ENCODE measurements at places on chromosomes 7 and 10.

DNA sequence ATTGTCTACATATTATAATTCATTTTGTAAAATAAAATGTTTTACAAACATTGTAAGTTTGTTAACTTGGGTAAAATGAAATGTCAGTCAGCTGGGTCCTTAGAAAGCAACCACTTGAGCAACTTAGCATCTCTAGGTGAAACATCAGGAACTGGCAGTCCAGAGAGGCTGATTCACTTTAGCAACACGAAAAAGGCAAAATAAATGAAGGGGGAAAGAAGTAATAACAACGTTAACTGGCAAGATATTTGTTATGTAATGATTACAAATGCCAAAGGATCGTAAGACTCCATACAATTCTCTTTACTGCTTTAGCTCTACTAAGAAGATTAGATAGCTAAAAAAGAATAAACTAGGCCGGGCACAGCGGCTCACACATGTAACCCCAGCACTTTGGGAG, 5.0 kb downstream of the PDZD8 start:
- no peak for DNase-seq

GRCh38 chr7:668139-668931, 58.2 kb upstream of the DNAAF5 start:
- DNase-seq: no peak

GRCh38 chr10:69632516-69633199, 2.6 kb downstream of the FAM241B start:
- DNase-seq: peak; percentile 22

DNA sequence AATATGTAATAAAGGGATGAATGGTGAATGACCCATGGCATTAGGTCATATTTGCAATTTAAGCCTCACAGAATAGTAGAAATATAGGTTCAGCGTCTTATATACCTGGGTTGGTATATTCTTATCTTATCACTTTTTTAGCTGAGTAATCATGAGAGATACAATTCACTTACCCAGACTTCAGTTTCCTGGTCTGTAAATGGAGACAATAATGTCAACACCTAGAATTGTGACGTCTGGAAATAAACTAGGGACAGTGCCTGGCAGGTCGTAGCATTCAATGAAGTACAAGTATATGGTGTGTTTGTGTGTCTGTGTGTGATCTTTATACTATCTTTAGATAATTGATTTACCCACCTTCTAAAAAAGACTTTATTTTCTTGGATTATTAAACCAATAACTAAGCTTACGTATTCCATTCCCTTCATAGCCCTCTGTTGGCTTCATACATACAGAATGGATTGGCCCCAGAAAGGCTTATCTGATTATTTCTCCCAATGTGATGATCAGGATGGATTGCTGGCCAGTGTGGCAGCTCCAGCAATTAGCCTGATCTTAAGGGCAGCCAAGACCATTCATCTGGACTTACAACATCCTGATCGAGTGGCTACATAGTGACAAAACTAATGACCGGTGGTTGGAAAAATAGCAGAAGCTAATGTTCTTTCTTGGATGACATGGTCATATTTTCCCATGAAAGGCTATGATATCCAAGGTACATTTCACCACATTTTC, 121.2 kb upstream of the NPVF start:
- no peak for DNase-seq

- DNase-seq: no peak
These were observed 171.8 kb downstream of the SEMA3A start for GRCh38 chr7:84022684-84023308.

DNA sequence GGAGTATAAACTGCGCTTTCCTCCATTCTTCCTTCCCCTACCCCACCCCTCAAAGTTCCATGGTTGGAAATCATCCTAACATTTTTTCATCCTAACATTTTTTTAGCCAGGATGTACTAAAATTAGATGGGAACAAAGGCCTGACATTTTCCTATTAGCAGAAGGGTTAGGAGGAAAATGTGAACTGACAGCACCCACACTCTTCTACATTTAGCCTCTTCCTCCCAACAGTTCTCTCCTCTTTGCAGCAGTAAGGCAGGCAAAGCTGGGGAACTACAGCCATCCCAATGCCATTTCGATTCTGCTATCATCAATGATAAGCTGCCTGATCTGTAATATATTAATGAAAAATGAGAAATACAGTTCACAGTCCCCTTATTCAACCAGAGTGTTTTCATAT, 11.4 kb upstream of the FAM53B start:
- DNase-seq: no peak
